Fibroblast of lung (primary cell): ENCODE measurements at places on chromosomes 2 and 18. TPM values are rescaled to one million over a fixed set of nuclear protein-coding genes. Genes with fewer than 3 reads are reported as not detected.

GRCh38 chr2:27799646-27800010 is 28.1 kb downstream of the MRPL33 start:
- DNase-seq = no peak

- no peak for DNase-seq
These were observed 71.1 kb downstream of the ROCK1 start for GRCh38 chr18:21040466-21040865.

HOXD11 gene
- not detected in 2 replicates for polyA plus RNA-seq

GRCh38 chr2:233650981-233651380 is 14.7 kb downstream of the UGT1A10 start:
- no peak for DNase-seq

FOXD4L1 gene
- not detected in 2 replicates for polyA plus RNA-seq

DNA sequence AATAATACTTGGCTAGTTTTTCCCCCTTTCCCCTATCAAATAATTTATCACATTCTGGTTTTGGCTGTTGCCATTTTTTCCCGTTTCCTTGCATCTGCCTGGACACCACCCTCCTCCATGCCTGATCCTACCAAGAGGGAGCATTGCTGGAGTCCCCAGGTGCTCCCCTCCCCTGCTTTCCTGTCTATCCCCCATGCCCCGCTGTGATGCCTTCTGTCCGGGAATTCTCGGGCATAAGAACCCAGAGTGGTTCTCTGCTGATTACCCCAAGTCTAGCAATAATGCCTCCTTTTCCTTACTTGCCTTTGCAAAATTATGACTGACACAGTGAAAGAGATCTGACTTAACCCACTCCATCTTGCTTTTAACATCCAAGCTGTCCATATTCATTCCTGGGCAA is 248.0 kb upstream of the PXDN start:
- no peak for DNase-seq

ITPRIPL1 gene
- polyA plus RNA-seq = 2.0 and 2.6 TPM in 2 replicates

HOXD10 gene
- polyA plus RNA-seq = not detected in 2 replicates

- no peak for DNase-seq
These were observed 12.0 kb downstream of the DYSF start for GRCh38 chr2:71465356-71465755.

DNA sequence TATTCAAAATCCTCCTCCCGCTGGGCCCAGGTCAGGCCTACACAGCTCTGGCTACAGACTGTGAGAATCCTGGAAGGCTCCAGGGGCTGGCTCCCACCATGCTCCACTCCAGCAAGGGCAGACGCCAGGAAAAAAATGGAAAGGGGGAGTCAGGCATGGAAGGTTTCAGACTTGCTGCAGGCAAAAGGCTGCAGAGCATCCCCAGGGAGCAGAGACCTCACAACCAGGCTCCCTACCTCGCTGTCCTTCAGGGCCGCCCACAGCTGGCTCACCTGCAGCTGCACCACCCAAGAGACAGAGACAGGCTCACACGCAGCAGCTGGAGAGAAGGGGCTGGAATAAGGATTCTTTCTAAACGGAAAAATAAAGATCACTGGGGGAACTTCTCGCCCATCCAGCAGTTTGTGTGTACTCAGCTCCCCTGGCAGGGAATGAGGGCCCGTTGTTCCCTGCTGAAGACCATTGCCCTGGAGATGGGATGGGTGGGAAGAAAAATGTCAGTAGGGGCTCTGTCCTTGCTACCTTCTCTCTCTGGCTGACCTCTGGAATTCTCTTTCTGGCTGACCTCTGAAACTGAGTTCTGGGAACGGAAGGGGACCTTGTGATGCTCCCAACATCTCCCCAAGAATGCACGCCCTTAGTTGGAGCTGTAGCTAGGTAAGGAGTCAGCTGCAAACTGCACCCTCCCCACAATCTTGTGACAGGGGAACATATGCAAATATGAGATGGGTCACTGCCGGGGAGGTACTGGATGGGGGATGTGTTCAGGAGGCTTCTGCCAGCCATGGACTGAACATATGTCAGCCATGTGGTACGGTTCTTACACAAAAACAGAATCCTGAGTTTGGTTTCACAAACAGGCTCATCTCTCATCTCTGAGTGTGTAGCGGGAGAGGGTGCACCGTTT is 34.5 kb downstream of the BCL2 start:
- no peak for DNase-seq

- no peak for DNase-seq
These were observed 47.5 kb downstream of the ANKRD44 start for GRCh38 chr2:197263077-197263476.

DNA sequence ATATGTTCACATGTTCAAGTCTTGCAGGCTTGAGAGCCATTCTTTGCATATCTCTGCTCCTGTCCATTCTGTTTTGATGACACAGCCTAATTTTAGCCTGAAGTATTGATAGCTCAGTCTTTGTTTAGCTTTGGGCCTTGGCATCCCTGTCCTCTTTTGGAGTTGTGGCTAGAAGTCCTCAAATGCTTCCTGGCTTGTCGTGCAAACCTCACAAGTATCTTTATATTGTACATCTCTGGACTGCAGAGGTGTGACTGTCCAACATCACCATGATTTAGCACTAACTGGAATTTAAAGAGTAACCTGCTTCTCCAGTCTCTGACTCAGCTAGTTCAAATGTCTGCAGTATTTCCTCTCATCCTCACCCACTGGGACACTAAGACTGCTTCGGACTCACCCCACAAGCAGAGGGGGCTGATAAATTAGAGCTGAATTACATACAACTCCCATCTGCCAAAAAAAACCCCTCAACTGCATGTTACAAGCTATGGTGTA is 11.7 kb downstream of the PFN4 start:
- peak; percentile 77 for DNase-seq

- DNase-seq = peak; percentile 9
These were observed 1607.3 kb upstream of the CELF4 start for GRCh38 chr18:39172695-39173421.

DNA sequence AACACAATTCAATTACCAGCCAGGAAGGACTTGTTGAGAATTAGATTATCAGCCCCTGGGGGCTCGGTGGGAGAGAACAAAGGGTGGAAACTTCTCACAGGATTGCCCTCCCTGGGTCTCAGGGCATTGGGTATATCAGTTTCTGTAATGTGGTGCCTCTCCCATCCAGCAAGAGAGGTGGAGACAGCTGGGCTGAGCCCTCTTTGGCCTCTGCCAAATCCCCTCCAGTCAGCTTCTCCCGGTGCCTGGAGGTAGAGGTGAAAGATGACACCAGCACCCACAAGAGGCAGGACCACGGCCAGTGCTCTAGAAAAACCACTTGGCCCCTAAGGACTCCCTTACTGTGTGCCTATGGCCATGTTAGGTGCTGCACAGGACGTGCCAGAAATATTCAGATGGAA is 179.7 kb downstream of the HAUS1 start:
- DNase-seq = no peak

DNA sequence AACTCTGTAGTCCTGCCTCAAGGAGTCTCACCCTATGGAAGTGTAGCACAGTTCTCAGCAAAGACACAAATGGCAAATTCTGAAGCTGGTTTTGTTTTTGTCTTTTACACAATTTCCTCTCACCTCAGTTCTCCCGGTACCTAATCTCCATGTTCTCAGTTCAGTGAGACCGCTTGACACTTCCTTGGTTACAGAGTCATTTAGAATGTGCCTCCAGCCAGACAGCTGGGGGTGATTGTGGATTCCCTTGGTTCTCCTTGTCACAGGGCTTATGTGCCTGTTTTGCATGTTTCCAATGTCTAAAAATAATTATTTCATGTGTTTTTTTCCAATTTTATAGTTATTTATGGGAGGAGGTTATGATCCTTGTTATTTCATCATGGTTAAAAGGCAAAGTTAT is 379.5 kb upstream of the MAP2 start:
- DNase-seq = no peak

SLC8A1 gene
- polyA plus RNA-seq = 16.0 and 17.4 TPM in 2 replicates

- peak; percentile 53 for DNase-seq
These were observed 18.4 kb downstream of the MREG start for GRCh38 chr2:215994911-215995310.

GRCh38 chr2:106140913-106141312 is 53.2 kb downstream of the UXS1 start:
- DNase-seq = no peak

GRCh38 chr2:136305517-136306192 is 187.7 kb upstream of the CXCR4 start:
- peak; percentile 7 for DNase-seq

- no peak for DNase-seq
These were observed 44.5 kb downstream of the DDX18 start for GRCh38 chr2:117858892-117859531.

SLC16A14 gene
- polyA plus RNA-seq = 1.8 and 1.9 TPM in 2 replicates

DNA sequence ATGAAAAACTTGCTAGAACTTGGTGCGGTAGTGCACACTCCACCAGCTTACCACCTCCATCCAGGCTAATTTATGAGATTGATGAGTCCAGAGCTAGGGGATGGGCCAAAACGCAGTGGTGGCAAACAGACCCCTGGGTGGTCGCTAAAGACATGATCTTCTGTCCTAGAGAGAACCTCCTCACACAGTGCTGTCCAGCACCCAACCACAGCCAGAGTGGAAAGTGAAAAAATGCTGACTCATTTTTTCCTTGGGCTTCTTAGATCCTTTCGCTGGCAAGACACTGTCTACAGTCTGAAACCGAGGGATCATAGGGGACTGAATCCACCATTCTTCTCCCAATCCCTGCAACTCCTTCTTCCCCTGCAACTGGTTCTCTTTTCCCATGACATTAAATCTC is 4.1 kb downstream of the ANTXR1 start:
- DNase-seq = peak; percentile 57

GRCh38 chr2:13401312-13401711 is 684.6 kb downstream of the TRIB2 start:
- DNase-seq = no peak

- DNase-seq = no peak
These were observed 668 bp upstream of the ANKRD12 start for GRCh38 chr18:9135912-9136314.

DNA sequence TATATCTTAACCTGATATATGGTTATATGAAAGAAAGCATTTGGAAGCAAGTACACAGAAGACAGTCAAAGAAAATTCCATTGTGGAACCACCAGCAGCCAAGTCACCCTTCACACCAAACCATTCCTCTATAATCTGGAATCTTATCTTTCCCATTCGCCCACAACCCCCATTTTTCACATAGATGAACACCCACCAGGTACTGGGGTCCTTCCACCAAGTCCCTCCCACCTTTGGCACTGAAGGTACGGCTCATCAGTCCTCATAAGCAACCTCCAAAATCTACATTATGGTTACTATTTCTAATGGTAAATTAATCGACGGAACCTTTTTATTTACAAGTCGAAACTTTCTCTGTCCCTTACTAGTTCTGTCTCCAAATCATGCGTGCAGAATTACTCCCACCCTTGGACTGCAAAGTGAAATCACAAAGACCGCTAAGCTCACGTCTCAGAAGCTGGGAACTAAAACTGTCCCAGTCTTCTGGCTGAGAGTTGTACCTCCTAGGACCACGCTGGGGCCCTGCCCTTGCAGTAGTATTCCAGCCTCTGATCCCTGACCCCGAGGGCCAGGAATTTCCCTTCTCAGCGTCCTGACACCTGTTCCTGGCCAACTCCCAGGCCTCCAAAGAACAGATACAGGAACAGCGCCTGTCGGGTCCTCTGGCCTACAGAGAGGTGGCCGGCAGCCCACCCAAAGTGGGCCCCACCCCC is 702 bp downstream of the OLA1 start:
- peak; percentile 25 for DNase-seq

DNA sequence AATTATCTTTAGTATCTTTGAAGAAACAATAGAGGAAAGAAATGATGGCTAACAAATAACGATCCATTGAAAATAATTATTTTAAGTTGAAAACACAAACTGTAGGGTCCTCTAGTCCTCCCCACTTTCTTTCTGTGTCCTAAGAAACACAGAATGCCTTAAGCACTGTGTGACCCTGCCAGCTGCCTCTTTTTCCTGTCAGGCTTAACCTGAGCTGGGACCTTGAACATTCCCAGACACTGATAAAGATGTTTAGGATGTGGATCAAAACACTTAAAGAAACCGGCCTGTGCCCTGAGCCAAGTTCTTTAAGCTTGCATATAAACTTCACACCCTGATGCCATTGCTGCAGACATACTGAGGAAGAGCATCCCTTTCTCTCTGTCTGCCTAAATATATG is 755.4 kb upstream of the VRK2 start:
- DNase-seq = no peak

DNA sequence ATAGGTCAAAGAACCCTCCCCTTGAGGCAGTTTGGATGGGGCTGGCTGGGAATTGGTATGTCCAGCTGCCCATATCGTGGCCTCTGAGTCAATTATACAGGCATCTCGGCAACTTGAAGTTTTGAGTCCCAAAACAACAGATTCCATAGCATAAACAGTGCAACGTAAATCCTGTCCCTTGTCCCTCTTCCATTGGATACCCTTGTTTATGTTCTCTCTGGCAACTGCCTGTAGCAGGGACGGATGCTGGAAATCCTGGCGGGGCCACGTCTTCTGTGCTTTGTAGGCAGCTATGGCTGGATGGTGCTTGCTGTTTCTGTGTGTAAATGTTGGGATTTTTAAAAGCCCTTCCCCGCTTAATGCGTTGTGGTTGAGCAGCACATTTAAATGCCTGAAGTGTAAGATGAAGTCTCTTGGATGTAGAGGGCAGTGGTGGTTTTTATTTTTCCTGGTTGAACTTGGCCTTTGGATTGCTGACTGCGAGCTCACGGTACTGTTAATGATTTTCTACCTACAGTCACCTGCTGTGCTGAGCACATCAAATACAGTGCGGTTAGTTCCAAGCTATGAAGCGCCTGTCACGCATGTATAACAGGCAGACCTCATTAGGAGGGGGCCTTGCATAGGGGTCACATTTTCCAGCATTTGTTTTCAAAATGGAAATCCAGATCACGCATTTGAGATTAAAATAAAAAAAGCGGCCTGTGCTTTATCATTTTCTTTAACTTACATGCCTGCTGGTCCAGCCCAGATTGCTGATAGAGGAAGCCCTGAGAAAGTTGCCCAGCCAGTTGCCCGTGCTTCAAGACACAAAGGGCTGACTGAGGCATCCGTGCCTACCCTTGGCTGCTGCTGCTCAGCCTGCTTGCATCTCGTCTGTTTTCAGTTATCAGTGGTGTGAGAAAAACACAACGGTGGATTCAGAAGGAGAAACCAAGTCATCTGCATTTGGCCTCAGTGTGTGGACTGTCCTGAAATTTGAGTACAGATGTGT is 84.7 kb downstream of the NEDD4L start:
- DNase-seq = peak; percentile 54

MPPE1 gene
- 16.5 and 23.3 TPM in 2 replicates for polyA plus RNA-seq

RAB31 gene
- 27.4 and 47.1 TPM in 2 replicates for polyA plus RNA-seq

GRCh38 chr18:62732617-62733016 is 17.3 kb downstream of the PHLPP1 start:
- no peak for DNase-seq

DSC1 gene
- not detected in 2 replicates for polyA plus RNA-seq

DNA sequence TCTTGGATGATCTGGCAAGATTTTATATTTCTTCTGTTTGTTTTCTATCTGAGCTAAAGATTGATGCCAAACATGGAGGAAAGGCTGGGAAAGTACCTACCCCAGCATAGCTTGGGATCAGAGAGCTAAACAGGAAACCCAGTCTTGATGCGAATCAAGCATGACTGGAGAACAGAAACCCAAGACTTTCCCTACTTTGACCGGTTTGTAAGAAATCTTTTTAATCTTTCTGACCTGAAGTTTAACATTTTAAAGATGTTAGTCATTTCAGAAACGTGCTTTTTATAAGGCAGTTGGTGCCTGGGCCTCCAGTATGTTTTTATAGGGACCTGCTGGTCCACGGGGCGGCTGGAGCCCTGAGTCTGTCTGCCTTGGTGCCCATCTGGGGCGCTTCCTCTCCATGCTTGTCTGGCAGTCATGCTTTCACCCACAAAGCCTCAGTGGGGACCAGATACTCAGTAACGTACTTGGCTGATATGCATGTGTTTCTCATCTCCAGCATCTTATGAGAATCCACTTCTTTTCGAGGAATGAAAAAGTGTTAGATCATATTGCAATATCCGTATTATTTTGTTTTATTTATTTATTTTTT is 266.5 kb downstream of the PTGR3 start:
- DNase-seq = peak; percentile 21

- no peak for DNase-seq
These were observed 262.4 kb downstream of the INSIG2 start for GRCh38 chr2:118350621-118351020.
